ENCODE measurements at places on chromosomes 2 and 18. TPM values are rescaled to one million over a fixed set of nuclear protein-coding genes. Genes with fewer than 3 reads are reported as not detected.

The MROH2A gene
- not detected for total RNA-seq

The FBXO48 gene
- total RNA-seq, result 1.3 TPM

The TMEM182 gene
- 4.0 TPM for total RNA-seq

The HAAO gene
- total RNA-seq, result 12.7 TPM

The NCKAP5 gene
- total RNA-seq, result 8.9 TPM

The SNTG2 gene
- 4.2 TPM for total RNA-seq

The PRSS56 gene
- 0.89 TPM for total RNA-seq

Measured in spinal cord (tissue), 10 donors.